ENCODE measurements at places on chromosomes 6 and 20.

- DNase-seq, result no peak
These were observed 108.8 kb downstream of the PREX1 start for GRCh38 chr20:48718786-48719578.

- no peak for DNase-seq
These were observed 245.1 kb upstream of the AFDN start for GRCh38 chr6:167581637-167582036.

GRCh38 chr6:43186706-43187105 is 4.7 kb downstream of the CUL9 start:
- no peak for DNase-seq

- DNase-seq, result no peak
These were observed 164.1 kb upstream of the SALL4 start for GRCh38 chr20:51966296-51966971.

DNA sequence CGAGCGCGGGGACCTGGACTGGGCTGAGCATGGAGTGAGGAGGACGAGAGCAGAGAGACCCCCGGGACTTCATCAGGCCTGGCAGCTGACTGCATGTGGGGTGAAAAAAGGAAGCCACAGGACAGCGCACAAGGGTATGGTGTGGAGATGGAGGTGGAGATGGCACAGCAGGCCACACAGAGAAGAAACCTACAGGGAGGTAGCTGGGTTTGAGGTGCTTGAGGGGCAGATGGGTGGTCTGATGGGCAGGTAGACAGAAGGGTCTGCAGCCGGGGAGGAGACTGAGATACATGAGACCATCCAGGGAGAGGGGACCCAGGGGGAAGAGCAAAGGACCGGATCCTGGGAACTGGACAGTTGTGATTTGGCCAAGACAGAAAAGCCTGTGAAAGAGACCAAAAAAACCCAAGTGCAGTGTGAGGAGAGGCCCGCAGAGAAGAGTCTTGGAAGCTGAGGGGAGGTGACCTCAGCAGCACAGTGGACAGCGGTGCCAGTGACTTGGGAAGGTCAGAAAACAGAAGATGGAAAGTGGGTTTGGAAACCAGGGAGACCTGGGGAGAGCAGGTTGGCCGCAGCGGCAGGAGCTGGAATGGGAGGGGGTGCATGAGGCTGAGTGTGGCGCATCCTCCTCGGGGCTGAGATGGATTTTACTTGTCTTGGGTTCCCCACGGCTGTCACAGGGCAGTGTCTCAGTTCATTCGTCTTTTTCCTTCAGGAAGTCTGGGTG is 5.5 kb downstream of the HLA-DPB1 start:
- DNase-seq, result no peak

- DNase-seq, result no peak
These were observed 113.6 kb downstream of the HDGFL1 start for GRCh38 chr6:22682979-22683378.

DNA sequence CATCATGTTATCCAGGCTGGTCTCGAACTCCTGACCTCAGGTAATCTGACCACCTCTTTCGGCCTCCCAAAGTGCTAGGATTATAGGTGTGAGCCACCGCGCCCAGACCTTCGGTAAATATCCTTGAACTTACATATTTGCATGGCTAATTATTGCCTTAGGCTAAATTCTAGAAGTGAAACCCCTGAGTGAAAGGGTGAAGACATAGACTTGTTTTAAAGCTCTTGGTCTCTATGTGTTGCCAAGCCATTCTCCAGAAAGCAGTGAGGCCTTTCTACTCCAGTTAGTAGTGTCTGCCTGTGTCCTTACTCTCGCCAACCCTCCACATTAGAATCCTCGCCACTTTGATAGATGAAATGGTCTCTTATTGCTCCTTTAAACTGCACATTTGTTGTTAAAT is 2.6 kb upstream of the NOTCH4 start:
- no peak for DNase-seq

DNA sequence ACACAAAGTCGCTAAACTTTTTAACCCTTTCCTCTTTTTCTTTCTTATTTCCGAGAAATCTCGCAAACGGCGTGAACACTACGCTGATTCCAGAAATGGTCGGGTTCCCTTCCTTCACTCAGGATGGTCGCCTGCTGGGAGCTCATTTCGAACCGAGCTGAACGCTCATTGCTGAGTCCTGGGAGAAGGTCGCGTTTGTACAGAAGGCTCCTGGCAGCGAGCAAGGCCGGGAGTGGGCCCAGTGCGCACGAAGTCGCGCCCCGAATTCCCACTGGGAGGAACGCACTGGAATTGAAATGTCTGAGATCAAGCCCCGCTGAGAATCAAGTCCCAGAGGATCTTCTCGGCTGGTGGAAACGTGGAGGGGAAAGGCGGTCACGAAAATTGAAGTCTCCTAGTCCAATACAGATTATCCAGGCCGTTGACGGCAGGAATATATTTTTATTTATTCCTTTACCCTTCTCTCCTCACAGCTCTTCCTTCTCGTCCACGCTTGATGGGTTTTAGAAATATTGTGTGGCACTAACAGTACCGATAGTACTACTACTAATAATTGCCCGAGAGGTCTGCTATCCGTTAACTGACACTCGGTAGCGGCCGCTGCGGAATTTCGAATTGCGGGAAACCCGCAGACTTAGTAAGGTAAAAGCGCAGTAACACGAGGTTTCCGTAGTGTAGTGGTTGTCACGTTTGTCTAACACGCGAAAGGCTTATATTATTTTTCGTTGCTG is 207.2 kb upstream of the ZNF184 start:
- DNase-seq, result no peak

DNA sequence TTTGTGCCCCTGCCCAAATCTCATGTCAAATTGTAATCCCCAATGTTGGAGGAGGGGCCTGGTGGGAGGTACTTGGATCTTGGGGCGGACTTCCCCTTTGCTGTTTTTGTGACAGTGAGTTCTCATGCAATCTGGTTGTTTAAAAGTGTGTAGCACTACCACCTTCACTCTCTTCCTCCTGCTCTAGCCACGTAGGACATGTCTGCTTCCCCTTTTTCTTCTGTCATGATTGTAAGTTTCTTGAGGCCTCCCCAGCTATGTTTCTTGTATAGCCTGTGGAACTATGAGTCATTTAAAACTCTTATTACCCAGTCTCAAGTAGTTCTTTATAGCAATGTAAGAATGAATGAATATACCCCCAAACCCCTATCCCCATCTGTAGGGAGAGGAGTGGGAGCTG is 1013.7 kb upstream of the MAP3K7 start:
- no peak for DNase-seq

GRCh38 chr20:51156041-51156982 is 133.4 kb upstream of the KCNG1 start:
- DNase-seq, result no peak

DNA sequence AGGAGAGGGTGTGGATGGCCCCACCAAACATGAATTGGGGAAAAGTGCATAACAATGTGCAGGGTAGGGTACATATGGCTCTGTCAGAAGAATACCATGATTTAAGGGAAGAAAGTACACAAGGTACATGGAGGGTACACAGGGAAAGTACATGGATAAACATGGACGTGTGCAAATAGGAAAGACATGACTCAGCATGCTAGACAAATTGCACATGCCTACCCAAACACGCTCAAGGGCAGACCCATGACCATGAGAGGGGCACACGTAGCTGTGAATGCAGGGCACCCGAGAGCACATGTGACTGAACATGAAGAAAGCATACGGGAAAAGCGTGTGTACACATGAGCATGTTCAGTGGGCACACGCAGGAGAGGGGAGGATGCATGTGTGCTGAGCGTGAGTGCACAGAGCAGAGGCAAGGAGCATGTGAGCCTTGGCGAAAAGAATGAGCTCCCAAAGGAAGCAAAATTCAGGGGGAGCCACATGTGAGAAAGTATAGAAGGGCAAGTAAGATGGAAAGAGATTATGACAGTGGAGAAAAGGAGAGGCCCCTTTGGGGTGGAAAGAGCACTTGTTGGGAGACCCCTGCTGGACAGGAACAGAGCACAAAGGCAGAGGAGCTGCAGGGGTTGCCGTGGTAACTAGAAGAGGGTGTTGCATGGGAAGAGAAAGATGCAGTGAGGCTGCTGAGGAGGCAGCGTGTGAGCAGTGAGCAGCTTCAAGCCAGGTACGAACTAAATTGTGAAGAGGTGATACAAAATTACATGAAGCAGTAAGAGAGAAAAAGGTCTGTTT is 17.8 kb downstream of the OR2H2 start:
- DNase-seq, result no peak

DNA sequence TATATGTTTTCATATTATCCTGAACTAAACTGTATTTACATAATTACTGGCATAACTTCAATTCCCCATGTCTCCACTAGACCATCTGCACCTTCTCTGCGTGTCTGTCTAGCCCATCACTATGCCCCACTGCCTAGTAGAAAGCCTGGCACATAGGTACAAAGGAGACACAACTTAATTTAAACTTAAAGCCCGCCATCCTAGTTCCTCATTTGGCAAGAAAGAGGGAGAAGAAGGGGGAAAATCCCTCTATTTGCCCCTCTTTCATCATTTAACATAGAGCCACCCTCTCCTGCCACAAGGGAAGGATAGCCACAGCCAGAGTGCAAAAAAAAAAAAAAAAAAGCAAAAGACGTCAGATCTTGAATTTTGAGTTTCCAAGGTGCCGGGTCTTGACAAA is 1.8 kb downstream of the PKIG start:
- no peak for DNase-seq

- no peak for DNase-seq
These were observed at the start of gene STK35 for GRCh38 chr20:2101057-2101864. Gene STK35, plus strand, starts transcription at chr20:2101827. Its CDS starts 55 bp downstream, at chr20:2101882.

GRCh38 chr20:59571551-59572314 is 32.6 kb upstream of the PHACTR3 start:
- DNase-seq, result peak; percentile 41

DNA sequence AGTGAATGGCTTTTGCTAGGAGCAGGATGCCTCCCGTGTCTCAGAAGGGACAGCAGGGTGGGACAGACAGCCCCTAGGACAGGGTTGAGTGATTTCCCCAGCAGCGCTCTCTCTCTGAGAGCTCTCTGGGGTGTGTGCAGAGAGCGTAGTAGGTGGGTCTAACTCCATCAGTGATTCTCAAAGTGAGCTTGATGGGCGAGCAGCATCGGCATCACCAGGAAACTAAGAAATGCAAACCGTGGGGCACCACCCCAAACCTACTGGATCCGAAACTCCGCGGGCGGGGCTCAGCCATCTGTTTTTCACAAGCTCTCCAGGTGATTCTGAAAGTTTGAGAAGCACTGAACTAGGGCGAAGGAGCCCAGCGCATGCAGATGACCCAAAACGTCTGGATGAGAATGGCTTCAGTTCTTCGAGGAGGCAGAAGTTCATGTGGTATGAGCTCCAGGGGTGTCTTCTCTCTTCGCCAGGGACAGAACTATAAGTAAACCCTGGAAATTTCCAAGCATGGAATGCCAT is 119.6 kb upstream of the RNF24 start:
- no peak for DNase-seq

DNA sequence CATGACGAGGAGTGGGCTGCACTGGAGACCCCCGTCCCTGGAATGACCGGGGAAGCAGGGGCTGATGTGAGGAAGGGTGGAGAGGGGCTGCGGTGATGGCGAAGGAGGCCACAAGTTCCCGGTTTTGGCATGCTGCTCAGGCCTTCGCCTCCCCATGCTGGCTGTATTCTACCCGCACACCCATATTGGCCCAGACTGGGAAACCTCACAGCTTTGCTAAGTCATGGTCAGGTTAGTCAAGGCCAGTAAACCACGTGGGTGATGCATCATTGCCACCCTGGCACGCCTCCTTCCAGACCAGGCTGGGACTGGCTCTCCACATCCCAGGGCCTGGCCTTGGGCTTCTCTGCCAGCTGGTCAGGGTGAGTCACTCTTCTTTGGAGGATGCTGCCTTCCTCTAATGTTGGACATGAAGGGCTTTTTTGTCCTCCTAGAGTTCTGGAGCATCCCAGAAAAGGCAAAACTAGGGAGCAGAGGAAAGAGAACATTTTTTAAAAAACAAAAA is 53.8 kb downstream of the PCNA start:
- no peak for DNase-seq

GRCh38 chr20:41089555-41089954 is 47.8 kb upstream of the PLCG1 start:
- no peak for DNase-seq

GRCh38 chr6:147711476-147711875 is 203.0 kb downstream of the SAMD5 start:
- no peak for DNase-seq

- DNase-seq, result no peak
These were observed 849.9 kb upstream of the EYS start for GRCh38 chr6:66556936-66557335.

DNA sequence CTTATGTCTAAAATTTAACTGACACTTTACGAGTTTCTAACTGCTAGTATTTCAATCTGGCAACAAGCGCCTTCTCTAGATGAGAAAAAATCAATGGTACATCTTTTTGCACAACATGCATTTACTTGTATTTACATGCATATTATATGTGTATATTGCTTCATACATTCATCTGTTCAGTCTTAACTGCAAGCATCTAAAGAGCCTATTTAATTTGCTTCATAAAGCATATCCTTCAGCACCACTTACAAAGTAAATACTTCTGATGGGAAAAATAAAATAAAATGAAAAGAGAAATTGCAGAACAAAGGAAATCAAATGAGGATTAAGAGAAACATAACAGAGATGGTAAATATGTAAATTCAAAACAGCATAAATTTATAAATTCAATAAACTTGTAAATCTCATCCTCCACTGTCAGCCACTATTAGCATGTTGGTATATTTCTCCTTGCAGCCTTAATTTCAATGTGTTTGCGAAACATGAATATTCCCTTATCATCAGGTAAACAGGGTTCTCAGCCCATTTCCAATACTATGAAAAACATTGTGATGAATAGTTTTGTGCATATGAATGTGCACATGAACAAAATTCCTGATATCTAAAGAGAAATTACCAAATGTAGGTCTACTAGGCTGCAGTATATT is 332.5 kb upstream of the RUNX2 start:
- no peak for DNase-seq

GRCh38 chr20:34331838-34332237 is 28.7 kb upstream of the AHCY start:
- DNase-seq, result no peak

DNA sequence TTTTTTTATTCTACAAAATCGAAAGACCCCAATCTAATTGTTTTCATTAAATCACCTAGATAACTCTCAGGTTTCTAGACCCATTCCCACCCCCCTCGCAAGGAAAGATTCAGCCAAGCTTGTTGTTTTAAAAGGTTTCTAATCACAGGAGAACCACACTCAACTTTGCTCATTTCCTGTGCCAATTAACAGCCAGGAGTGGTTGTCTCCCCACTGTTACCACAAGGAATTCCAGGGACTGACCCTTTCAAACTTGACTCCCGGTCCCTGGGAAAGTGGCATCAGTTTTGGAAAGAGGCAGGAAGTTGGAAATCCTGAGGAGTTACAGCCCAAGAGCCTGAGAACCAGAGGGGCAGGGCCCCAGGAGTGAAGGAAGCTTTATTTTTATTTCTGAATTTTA is 561.3 kb upstream of the JAG1 start:
- DNase-seq, result no peak

DNA sequence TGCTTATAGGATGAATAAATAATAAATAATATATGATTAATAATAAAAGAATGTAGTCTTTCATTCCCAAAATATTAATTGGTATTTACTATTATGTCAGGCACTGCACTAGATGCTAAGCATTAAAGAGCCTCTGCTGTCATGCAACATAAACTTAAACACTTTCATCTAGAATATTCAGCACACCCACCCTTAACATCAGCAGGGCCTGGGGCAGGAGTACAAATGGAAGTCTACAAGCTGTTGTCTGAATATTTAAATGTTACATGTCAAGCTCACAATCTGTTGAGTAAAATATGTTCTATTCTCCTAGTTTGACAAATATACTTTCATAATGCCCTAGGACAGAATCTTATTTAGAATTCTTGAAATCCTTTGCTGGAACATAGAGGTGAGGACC is 395.1 kb downstream of the EPM2A start:
- no peak for DNase-seq
